DMS153 (cell line): ENCODE measurements at places on chromosomes 7 and 10.
A peak's percentile ranks its signal among the peaks of the same experiment; 100 is the strongest.

DNA sequence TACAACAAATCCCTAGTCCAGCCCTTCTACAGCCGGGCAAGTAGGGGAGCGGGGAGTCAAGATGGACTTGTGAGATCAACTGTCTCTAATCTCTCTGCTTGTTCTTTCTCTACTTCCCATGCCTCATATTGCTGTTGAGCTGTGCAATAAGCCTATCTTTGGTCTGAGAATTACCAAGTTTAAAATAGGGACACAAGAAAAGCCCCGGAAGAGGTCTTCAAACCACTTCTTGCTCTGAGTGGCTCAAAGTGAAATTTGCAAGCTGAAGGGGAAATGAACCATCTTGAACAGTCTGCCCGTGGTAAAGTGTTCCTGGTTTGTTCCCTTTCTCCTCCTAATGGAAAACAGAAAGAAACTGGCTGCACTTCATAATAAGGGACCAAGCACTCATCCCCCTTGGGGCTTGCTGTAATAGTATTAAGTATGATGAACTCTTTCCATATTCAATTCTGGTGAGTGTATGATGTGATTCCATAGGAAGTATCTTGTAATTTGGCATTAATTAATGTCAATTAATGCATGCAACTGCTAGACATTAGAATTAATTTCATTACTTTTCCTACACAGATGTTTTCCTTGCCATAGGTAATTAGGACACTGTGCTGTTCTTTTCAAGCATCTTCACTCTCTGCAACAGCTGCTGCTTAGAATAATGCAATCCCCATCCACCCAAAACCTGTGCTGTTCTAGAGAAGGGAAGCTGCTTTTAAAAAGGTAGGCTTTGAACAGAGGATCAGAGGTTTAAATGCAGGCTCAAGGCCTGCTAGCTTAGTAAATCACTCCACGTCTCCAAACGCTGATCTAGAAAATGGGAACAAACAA lies 449.6 kb downstream of the SORCS1 start:
- no peak for DNase-seq

DNA sequence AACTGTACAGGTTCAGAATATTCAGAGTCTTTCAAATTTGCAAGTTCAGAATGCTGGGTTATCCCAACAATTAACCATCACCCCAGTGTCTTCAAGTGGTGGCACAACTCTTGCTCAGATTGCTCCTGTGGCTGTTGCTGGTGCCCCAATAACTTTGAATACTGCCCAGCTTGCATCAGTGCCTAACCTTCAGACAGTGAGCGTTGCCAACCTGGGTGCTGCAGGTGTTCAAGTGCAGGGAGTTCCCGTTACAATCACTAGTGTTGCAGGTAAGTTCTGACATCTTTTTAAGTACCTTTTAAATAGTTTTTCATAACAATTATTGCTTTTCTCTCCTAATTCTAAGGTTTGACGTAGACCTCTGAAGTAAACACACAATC lies 2.7 kb downstream of the SP4 start:
- no peak for DNase-seq

DNA sequence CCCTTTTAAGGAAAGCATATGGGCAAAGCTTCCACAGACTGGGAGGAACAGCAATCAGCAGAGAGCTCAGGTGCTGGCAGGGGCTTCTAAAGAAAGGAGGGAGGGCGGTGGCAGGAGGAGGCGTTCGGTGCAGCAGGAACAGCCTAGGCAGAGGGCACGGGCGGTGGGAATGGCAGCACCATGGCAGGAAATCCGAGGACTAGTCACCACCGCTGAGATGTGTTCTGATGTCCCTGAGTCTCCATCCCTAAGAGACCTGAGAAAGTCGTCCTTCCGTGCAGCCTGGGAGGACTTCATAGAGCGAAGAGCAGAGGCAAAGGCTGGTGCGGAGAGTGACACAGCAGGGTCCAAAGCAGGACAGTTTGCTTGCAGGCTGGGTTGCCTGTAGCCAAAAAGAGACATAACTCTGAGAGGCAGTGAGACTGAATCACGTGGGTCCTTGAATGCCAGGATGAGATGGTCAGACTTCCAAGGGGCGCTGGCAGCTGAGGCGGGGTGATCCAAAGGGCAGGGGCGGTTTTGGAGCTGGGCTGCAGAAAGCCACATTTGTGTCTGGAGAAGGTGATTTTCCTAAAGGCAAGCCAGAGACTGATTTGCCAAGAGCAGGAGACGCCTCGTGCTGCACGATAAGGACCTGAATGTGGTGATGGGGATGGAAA lies 35.8 kb upstream of the GRID1 start:
- DNase-seq: peak; percentile 3

DNA sequence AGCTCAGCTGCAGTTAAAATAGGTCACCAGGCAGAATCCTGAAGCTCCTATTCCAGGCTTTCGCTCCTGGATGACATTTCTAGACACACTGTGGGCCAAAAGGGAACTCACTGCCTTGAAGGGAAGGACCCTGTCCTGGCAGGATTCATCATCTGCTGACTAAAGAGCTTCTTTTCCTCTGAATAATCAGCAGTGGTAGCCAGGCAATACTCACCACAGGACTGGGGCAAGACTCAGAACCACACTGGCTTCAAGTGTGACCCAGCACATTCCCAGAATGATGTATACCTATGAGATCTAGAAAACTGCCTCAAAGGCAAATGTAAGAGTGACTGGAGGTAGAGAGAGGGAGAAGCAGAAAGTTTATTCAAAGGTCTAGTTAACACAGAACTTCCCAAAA lies 29.5 kb upstream of the EBF3 start:
- no peak for DNase-seq

GRCh38 chr7:39217783-39218182 lies 240.1 kb downstream of the POU6F2 start:
- DNase-seq: no peak

DNA sequence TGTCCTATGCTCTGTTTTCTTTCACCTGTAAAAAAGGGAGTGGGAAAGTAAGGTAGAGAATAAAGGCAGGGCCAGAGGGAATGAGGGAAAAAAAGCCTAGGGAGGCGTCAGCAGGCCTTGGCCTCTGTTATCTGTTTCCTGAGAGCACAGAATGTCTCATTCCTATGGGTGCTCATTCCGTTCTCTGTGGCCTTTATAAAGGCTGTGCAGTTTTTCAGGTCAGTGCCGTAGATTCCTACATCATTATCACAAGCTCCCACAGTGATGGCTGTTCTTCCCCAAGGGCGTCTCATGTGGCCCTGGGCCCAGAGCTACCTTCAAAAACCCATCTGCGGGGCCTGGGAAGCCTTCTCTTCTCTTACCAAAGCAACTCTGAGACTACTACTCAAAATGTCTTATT lies 16.7 kb upstream of the AKR1B10 start:
- no peak for DNase-seq

DNA sequence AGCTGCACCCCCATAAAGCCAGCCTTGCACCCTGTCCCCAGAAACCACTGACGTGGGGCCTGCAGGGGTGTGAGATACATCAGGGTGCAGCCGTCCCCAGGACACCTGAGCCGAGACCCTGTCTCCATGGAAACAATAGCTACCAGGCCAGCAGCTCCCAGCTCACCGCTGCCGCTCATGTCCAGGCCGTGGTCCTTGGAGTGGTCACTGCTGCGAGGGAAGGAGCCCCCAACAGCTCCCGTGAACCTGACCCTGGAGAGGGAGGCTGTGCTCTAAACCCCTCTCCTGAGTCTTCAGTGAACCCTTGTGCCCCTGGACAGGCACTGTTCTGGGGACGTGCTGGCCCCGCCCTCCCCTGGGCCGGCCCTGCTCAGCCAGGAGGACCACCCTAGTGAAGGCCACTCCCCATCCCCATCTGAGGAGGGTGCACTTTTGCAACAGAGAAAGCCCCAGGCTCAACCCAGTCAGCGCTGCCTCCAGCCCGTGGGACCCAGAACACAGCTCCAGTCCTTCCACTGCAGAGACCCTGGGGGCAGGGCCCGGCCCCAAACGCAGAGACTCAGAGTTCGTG lies 19.6 kb upstream of the INPP5A start:
- no peak for DNase-seq

- DNase-seq: no peak
These were observed 187.1 kb upstream of the SEMA3E start for GRCh38 chr7:83836028-83836427.

GRCh38 chr10:17734432-17735080 lies 17.4 kb upstream of the TMEM236 start:
- DNase-seq: no peak

DNA sequence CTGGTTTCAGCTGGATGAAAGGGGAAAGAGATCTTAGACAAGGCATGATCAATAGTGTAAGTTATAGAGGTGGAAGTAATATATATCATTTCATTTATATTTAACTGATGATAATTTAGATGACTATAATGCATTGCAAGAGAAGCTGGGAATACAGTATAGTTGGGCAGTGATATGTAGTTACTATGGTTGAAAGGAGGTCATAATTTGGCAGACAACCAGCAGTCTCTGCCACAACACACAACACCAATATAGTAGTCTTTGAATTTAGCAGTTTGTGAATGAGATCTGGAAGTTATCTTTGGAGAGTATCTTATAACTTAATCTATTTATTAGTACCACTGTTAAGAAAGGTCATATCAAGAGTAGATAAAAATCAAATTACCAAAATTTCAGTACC lies 39.9 kb downstream of the TAX1BP1 start:
- no peak for DNase-seq

DNA sequence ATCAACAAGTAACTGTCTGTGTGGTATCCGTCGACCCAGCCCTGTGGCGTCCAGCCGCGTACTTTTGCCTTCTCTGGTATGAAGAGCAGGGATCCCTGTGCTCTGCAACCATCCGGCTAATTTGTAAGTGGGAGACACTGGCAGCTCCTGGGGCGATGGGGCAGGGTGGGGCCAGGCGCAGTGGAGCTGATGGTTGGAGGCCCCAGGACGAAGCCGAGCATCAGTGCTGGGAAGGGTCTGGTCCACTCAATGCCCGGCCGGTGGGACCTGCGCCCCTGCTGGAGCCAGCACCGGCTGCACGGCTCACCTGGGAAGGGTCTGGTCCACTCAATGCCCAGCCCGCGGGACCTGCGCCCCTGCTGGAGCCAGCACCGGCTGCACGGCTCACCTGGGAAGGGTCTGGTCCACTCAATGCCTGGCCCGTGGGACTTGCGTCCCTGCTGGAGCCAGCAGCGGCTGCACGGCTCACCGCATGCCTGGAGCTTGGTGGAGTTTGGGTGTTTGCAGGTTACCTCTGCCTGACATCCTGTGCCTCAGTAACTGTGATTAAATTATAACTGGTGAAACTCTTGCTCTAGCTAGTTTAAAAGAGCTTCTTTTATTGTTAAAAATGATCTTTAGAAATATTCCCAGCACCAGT lies 96.1 kb downstream of the NKX6-2 start:
- no peak for DNase-seq

GRCh38 chr7:150378115-150378852 lies 846 bp upstream of the ZNF775 start:
- DNase-seq: peak; percentile 80

GRCh38 chr10:12243864-12244620 lies 48.1 kb downstream of the CDC123 start:
- DNase-seq: no peak

- no peak for DNase-seq
These were observed 62.5 kb downstream of the GNA12 start for GRCh38 chr7:2781636-2782035.

GRCh38 chr7:45384499-45384898 lies 189.7 kb upstream of the ADCY1 start:
- no peak for DNase-seq

DNA sequence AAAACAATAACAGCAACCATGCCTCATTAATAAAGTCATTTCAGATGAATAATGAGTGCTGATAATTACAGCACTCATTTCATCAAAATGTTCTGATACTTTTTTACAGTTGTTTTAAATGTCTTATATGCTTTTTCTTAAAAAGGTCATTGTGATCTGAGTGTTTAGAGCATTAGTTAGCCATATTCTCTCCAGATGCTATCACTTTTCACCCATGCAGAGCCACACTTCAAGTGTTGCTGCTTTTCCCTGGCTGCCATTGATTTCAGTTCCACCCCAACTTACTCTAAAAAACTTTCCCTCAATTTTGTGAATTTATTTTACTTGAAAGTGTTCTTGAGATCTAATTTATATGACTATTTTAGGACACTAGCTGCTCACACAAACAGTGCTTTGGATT lies 41.8 kb downstream of the NUP205 start:
- no peak for DNase-seq

DNA sequence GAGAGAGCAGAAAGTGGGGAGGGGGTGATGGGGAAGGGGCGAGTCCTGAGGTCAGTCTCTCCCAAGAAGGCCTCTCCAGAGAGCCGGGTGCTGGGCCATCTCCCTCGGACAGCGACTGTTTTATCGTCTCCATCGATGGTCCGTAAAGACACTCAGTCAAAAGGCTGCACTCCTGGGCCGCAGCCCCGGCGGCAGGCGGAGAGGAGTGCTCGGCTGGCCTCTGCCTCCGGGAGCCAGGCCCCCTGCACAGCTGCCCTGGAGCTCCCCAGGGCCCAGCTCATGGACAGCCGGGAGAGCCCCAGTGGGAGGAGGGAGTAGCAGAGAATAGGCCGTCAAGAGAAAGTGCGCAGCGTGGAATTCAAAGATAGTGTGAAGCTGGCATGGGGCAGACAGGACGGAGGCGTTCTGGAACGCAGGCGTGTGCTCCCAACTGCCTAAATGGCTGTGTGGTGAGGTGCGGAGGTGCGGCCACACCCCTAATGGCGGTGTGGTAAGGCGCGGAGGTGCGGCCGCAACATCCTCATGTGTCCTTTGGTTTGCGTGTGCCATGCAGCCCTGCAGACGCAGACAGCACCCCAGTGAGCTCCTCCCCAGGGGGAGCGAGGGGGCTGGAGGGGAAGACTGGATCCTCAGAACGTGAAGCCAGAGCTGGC lies 477.5 kb upstream of the FOXK1 start:
- DNase-seq: no peak

GRCh38 chr10:69319841-69320316 lies 41.6 kb downstream of the HK1 start:
- no peak for DNase-seq

- DNase-seq: peak; percentile 51
These were observed 10.8 kb downstream of the LFNG start for GRCh38 chr7:2530071-2530987.

GRCh38 chr7:69605070-69605469 lies 6.8 kb downstream of the AUTS2 start:
- DNase-seq: no peak

GRCh38 chr10:58951746-58952145 lies 224.7 kb upstream of the PHYHIPL start:
- DNase-seq: no peak

- no peak for DNase-seq
These were observed 96.4 kb downstream of the COBL start for GRCh38 chr7:51220226-51220625.

- DNase-seq: no peak
These were observed 31.8 kb downstream of the EPDR1 start for GRCh38 chr7:37952240-37952639.

- DNase-seq: no peak
These were observed 65.3 kb downstream of the C1GALT1 start for GRCh38 chr7:7247658-7248057.

- DNase-seq: no peak
These were observed 307.3 kb downstream of the SORCS1 start for GRCh38 chr10:106857213-106857612.

GRCh38 chr10:97060441-97061084 lies 125.2 kb downstream of the SLIT1 start:
- no peak for DNase-seq

DNA sequence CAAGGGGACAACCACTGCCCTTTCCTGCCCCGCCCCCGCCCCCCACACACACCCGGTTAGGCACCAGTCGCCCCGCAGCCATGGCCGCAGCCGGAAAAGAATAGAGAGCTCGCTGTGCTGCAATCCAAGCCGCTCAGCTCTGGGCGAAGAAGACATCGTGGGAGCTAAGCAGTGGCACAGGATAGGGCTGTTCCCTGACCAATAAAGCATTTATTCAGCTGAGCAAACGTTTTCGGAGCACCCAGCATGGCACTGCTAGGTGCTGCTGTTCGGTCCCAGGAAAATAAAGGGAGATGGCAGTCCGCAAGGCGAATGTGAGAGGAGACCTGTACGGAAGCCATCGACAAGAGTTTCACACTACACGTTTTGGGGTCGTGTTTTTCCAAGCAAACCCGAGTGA lies 18.3 kb downstream of the SKIDA1 start:
- DNase-seq: no peak
